ENCODE measurements at places on chromosomes 2 and 18.

DNA sequence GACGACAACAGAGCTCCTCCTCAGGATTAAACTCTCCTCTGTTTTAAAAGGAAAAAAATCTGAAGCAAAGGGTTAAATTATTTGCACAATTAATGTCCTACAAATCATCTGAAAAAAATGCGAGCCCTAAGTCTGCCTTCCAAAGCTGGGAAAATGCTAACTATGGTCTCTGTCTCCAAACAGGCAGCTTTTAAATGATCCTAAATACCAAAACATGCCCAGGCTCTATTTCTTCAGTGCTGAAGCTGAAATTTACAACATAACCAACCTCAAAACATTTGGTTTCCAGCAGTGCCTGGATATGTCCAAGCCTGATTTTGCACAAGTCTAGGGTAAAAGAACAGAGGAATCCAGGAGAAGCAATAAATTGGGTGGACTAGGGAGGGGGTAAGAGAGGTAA is 57.2 kb downstream of the LBH start:
- no peak for DNase-seq

- DNase-seq, result no peak
Observed at GRCh38 chr2:203533676-203534591, 1.2 kb downstream of the RAPH1 start.

DNA sequence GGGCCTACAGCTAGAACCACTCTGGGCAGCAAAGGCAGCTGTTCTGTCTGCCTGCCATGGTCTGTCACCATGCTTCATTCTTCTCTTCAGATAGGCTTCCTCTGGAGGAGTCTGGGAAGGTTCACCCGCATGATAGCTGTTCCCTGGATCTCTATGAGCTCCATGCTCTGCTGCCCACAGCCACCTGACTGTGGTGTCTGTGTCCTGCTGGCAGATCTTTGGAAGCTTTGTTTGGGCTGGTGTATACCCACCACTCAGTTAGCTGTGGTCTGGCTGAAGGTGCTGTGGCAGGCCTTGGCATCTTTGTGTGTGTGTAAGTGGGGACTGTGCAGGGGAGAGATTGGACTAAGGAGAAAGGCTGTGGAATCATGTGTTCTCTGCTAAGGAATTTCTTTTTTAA is 23.4 kb downstream of the MYO1B start:
- no peak for DNase-seq

GRCh38 chr2:154457286-154457685 is 241.2 kb upstream of the KCNJ3 start:
- DNase-seq, result no peak

DNA sequence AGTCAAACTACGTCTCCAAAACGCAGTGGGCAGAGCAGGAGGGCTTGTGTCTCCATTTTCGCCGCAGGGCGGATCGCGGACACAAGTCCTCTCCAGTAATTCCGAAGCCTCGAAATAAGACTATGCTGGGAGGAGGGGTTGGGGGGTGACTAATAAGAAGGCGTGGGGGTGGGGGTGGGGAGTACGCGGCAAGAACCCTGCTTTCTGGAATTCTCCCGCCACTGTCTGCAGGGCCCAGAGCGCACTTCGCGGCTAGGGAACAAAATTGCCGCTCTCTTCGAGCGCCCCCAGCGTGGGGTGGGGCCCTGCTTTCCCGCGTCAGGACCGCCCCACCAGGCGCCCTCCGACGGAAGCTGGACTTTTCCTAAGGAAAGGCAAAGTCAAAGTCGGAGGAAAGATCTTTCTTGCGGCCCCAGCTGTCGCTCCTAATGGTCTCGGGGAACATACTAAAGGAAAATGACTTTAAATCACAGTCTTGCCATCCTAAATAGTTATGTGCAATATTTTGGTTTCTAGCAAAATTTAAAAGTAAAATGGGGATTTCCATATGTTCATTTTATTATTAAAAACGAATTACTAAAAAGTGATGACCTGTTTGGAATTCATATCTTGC is 11.9 kb downstream of the NR4A2 start:
- DNase-seq, result no peak

- no peak for DNase-seq
Observed at GRCh38 chr18:36543991-36544725, 246.6 kb downstream of the FHOD3 start.

Data from stimulated activated CD4-positive, alpha-beta T cell treated with anti-CD3 and anti-CD28 coated beads, Interleukin-2, amount 100 ng/mL, for 4 hours (primary cell).